Stimulated activated CD8-positive, alpha-beta memory T cell treated with anti-CD3 and anti-CD28 coated beads, Interleukin-7, amount 100 ng/mL, for 1 hour (primary cell): ENCODE measurements at places on chromosomes 6 and 20.

DNA sequence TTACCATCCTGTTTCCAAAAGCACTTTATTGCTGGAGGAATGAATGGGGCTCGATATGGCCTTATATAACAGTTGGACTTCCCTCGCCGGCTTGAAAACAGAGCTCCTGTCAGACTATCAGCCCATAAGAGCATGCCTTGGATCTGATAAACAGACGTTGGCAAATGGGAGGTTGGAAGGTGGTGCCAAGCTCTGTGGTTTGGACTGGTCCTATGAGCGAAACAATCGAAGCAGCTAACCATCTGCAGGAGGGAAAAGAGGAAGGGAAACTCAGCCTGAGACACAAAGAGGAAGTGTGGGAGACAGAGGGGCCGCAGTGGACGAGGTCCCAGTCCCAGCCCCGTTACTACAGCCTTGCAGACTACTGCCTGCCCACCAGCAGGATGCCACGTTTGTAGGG is 92.9 kb downstream of the TFAP2C start:
- DNase-seq = no peak

DNA sequence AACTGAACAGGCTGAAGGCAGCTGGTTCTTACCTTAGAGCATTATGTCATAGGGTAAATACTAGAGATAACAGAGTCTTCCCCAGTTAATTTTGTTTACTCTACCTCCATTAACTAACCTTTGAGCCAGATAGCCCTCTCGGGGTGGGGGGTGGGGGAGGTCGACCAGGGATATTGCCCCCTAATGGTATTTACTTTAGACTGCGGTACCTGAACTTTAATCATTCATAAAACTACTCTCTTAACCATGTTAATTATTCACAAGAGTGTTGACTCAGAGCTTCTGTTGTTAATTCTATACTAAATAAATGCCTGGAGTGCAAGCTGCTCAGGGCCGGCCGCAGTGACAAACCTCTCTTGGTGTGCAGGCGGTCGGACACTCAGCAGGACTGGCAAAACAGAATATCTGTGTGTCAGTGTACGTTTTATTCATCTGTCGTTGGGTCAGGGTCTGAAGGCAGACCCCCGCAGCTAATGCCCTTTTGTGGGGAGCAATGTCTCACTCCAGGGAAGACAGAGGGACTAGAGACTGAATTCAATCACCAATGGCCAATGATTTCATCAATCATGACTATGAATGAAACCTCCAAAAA is 152.4 kb upstream of the COL21A1 start:
- DNase-seq = no peak

GRCh38 chr6:135488023-135488422 is 9.5 kb downstream of the AHI1 start:
- DNase-seq = no peak

- no peak for DNase-seq
These were observed 23.3 kb upstream of the TOP1 start for GRCh38 chr20:41005361-41005729.

GRCh38 chr6:158413028-158413427 is 100.8 kb downstream of the TULP4 start:
- DNase-seq = no peak

DNA sequence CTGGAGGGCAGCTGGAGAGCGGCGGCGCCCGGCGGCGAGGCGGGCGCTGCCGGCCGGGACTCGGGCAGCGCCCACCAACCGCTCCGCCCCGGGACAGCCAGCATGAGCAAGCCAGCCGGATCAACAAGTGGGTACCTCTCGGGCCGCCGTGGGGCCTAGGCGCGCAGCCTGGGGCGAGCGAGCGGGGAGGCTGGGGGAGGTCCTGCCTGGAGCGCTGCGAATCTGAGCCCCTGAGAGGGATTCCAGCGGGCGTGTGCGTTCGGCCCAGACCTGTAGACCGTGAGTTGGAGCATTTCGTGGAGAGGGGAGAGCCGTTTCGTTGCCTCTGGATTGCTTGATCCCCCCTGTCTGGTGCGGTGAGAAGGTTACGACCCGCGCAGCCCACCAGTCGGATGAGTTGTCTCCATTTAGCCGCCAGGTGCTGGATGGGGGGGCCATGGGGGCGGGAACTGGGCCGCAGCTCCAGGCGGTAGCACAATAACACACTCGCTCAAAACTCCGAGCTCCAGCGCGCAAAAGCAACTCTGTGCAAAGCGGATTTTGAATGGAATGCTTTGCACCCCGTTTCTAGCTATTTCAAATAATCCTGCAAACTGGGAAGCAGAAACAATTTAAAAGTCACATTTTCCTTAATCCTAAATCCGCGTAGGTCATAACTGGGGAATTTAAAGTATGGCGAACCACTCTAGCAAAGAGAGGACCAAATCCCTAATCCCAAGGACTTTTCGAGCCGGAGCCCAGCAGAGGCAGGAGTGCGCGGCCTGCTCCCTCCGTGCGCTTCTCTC is 1.0 kb downstream of the NR2E1 start:
- no peak for DNase-seq

DNA sequence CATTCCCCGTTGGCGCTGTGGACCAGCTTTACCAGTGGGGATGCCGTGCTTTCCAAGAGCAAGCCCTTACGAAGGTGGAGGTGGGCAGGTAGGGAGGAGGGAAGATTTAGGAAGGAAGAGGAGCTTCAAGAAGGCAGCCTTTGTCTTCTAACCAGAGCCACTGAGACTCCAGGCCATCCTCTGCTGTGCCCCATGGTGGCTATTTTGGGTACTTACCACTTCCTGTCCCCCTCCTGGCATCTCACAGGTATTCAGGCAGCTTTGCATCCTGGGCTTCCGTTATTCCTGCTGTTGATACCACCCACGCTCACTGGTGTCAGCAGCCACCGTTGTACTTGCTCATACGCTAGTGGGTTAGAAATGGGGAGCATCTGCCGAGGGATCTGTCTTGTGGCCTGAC is 22.9 kb downstream of the ERMARD start:
- DNase-seq = no peak

DNA sequence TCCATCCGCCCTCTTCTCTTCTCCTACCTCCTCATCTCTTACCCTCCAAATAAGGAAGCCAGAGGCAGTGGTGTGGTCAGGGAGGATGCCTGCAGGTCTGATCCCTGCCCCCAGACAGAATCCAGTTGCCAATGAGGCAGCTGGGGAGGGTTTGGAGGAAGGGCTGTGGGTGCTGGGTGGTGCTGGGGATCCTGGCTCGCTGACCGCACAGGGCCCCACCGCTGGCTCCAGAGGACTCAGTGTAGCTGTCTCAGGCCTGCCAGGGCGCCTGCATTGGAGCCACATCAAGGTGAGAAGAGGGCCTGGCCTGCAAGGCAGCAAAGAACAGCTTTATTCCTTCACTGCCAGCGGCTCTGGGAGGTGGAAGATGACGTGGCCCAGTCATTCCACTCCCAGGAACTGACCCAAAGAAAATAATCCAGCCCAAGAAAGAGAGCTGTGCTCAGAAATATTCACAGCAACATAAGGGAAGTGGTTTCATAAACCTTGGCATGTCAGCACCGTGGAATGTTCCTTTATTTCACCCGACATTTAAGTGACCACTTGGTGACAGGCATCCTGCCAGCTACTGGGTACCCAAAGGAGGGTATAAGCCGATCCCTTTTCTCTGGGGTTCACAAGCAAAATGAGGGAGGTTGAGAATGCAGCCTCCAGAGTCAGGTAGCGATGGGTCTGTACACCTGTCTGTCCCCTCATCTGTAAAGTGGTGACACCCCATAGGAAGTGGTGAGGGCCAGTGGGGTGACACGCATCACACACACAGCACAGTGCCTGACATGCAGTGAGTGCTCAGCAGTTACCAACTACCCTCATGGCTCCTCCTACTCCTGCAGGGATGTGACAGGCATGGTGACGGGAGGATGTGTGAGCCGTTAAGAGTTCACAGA is 125.1 kb downstream of the SNX5 start:
- DNase-seq = no peak

- no peak for DNase-seq
These were observed 5.9 kb downstream of the RPS6KA2 start for GRCh38 chr6:166621114-166621540.

DNA sequence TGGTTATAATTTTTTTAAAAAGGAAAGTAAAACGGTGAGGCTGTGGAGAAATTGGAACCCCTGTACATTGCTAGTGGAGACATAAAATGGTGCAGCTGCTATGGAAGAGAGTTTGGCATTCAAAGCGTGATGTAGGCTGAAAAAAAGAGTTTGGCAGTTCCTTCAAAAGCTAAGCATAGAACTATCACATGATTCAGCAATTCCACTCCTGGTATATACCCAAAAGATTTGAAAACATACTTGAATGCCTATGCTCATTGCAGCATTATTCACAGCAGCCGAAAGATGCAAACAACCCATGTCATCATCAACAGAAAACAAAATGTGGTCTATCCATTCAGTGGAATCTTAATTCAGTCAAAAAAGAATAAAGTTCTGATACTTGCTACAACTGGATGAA is 4.5 kb upstream of the SGK2 start:
- DNase-seq = no peak

GRCh38 chr20:17594443-17594842 is 24.6 kb downstream of the DSTN start:
- no peak for DNase-seq

GRCh38 chr20:33874129-33874528 is 63.0 kb downstream of the CHMP4B start:
- no peak for DNase-seq

DNA sequence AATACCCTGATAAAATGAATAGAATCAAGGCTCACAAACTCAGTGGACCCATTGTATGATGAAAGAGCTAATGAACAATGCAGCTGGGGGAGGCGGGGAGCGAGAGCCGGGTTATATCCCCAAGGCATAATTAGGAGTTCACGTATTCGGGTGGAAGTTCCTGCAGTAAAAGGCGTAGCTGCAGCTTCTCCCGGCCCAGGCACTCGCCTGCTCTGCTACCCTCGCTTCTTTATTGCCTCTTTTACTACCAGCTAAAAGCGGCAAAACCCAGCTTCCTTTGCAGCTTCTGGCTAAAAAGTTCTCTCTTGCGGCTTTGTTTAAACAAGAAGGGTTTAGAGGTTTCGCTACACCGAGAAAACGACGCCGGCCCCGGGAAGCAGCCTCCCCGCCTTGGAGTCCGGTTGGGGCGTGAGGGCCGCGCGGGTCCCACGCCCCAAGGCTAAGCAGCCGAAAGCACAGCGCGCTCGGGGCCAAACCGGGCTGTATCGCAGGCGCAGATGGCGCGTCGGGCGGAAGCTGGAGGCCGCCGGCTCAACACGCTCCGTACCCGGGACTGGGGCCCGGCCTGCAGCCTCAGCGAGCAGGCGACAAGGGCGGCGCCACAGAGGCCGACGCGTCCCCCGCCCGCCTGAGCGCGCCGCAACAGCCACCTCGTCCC is 1.6 kb downstream of the ZBTB2 start:
- no peak for DNase-seq

DNA sequence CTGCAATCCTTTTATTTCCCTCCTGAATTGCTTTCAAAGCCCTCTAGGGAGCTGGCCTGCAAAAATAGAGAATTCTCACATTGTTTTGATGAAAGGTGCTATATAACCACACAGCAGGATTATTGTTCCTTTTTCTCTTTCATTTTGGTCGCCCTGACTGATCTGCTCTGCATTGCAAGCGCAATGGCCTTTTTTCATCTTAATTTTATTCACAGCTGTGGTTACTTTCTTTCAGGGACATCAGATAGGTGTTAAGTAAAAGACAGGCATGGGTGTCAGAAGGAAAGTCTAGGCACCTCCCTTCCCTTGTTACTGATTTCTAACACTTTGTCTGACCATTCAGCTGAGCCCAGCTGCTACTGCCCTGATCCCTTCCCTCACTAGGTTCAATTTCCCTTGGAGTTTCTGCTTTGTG is 850.5 kb upstream of the MAP3K7 start:
- DNase-seq = no peak

DNA sequence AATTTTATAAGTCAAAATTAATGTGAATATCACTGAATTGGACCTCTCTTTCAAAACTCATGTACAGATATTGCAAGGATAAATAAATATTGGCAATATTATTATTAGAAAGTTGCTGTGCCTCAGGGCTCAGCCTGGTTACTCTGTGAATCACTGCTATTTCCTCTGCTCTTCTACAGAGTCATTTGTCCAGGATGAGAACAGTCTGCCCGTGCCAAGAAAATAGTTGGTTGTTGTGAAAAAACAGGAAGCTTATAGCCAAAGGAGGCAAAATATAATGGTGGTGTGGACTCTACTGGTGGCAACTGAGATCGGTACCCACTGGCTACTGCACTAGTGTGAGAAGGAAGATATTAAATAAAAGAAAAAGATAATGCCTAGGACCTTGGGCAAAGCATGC is 93.6 kb downstream of the RIMS1 start:
- no peak for DNase-seq

DNA sequence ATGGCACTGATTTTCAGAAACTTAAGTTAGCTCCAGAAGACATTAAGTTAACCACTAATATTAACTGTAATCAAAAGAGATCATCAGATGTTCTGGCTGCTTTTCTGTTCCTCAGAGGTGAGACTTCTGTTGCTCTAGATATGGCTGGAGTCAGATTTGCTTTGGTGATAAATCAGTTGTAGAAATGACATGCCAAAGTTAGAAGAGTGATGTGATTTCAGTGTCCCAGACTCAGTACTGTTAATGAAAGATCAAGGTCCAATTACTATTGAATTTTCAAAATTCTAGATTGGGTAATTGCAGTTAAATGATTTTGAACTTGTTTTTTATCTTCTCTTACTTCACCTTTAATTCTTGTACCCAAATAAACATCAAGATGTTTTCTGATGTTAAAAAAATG is 402.4 kb upstream of the SYNCRIP start:
- no peak for DNase-seq

DNA sequence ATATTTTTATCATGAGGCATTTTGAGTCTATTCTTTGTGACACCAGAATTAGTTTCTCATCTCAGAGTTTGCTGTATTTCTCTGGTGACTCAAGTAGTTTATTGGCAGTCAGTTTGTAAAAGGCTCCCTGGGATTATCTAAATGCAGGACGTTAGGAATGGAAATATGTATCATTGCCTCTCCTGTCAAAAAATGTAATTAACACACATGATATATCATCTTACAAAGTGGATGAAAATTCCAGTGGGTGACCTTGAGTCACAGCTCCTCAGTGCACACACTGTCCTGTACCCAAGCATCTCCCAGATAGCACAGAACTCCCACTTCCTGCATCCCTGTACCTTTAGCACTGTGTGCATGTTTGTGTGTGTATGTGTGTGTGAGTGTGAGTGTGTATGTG is 258.6 kb downstream of the LAMA2 start:
- DNase-seq = no peak

- no peak for DNase-seq
These were observed 20.9 kb downstream of the GPR63 start for GRCh38 chr6:96816301-96816817.

DNA sequence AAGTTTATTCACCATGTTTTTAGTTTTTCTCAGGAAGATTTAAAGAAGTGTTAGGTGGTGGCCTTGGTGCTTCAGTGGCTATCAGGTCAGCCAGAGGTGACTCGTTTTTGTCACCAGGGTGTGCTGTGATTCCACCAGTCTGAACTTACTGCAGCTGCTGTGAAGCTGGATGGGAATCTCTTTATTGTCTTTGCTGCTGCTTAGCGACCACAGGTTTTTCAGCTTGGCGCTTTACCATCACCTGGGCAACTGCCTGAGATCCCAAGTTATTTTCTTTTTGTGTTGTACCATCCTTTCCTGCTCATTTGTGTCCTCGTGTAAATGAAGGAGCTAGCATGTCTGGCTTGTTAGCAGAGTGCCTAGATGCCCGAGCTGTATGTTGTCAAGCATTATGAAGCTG is 146.9 kb downstream of the MACROD2 start:
- no peak for DNase-seq

- no peak for DNase-seq
These were observed 14.8 kb downstream of the AKAP12 start for GRCh38 chr6:151254451-151255081.

- DNase-seq = no peak
These were observed 47.2 kb downstream of the KCNS1 start for GRCh38 chr20:45053430-45054351.
